ENCODE measurements at places on chromosomes 12 and 14. TPM values are rescaled to one million over a fixed set of nuclear protein-coding genes. Genes with fewer than 3 reads are reported as not detected.

Gene FAIM2
- not detected for polyA plus RNA-seq

Gene RGS6
- not detected for polyA plus RNA-seq

Gene SLC4A8
- 0.34 TPM for polyA plus RNA-seq

Gene GPR132
- polyA plus RNA-seq = 40.2 TPM

Gene USP44
- polyA plus RNA-seq = 15.1 TPM

Gene NPFF
- polyA plus RNA-seq = not detected

Gene PRIMA1
- not detected for polyA plus RNA-seq

Gene REP15
- not detected for polyA plus RNA-seq

Gene PMCH
- not detected for polyA plus RNA-seq

DNA sequence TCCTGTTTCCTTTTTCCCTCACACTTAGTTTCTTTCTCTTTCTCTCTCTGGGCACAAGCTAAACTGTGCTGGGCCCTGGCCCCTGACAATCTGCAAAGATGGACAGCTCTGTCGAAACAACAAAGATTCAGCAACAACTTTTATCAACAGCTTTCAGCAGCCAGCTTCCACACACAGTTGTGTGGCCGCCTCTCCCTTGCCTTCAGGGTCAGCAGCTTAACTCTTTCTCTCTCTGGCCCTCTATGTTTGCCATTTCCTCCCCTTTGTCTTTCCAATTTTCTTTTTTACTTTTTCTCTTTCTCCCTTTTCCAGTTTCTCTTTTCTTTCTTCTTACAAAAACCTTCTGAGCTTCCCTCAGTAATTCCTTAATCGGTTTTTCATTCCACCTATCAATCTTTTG is 43.3 kb downstream of the IQSEC3 start:
- no peaks in the 10 kb centered on the region for H3K27me3 ChIP-seq
- H3K36me3 ChIP-seq = no peaks in the 10 kb centered on the region
- H3K27ac ChIP-seq = no peak overlapping the region
- peaks cover 4% of the 10 kb centered on the region for H3K4me1 ChIP-seq

DNA sequence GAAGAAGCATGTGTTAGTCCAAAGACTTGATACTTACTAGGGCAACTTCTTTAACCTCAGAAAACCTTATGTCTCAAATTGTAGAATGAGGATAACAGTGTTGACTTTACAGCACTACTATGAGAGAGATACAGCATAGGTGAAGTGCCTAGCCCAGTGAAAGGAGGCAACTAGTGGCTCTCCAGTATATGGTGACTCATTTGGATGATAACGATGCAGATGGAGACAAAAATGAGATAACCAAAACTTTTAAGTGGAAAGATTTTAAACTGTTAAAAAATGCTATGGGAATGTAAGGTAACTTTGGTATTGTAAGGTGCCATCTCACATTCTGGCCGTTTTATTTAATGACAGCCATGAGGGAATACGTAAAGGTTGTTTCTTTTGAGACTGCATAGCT is 2.7 kb downstream of the PHC1 start:
- H3K4me3 ChIP-seq = no peak overlapping the region
- no peak overlapping the region for H3K27ac ChIP-seq
- H3K36me3 ChIP-seq = no peaks in the 10 kb centered on the region
- no peak for DNase-seq
- peaks cover 25% of the 10 kb centered on the region for H3K4me1 ChIP-seq

DNA sequence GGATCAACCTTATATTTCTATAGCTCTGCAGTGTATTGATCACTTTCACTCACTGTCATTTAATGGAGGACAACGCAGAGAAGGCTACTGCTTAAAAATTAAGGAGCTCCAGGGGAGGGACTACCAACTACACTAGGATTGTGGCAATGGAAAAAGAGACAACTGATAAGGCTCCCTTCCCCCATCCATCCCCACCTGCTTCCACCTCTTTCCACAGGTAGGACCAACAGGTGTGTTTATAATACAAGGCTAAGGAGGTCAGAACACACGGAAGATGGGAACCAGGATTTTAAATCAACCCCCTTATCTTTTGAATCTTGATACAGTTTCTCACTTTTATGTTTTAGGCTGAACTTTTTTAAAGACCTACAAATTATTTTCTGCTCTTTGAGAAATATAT is 90.8 kb downstream of the STAB2 start:
- no peaks in the 10 kb centered on the region for H3K36me3 ChIP-seq
- H3K4me1 ChIP-seq = no peaks in the 10 kb centered on the region
- H3K27me3 ChIP-seq = no peaks in the 10 kb centered on the region
- no peak for DNase-seq
- no peak overlapping the region for H3K27ac ChIP-seq

- no peak overlapping the region for H3K4me3 ChIP-seq
- no peaks in the 10 kb centered on the region for H3K27me3 ChIP-seq
- no peak for DNase-seq
Measured at GRCh38 chr12:106305376-106305775, 2.8 kb downstream of the TCP11L2 start.

DNA sequence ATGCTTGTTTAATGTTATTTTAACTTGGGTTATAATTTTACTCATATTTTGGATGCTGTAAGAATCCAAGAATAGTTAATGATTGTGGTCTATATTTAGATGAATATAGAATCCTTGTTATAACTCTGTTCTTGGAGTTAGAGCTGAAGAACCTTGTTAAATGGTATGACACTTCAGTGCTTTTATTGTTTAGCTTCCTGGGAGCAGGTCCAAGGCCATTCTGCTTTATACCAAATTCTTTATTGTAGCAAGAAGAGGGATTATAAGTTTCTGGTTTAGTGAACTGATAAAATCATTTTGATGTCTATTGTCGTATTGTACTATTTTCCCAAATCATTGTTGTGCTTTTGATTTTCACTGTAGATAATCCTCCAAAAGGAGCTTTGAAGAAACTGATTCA is 69.4 kb downstream of the MIA2 start:
- no peaks in the 10 kb centered on the region for H3K4me1 ChIP-seq
- H3K36me3 ChIP-seq = peaks cover 6% of the 10 kb centered on the region
- no peak overlapping the region for H3K4me3 ChIP-seq
- H3K27me3 ChIP-seq = no peaks in the 10 kb centered on the region
- no peak overlapping the region for H3K27ac ChIP-seq

- H3K36me3 ChIP-seq = no peaks in the 10 kb centered on the region
- H3K27me3 ChIP-seq = no peaks in the 10 kb centered on the region
- H3K4me1 ChIP-seq = no peaks in the 10 kb centered on the region
- no peak overlapping the region for H3K27ac ChIP-seq
Measured at GRCh38 chr14:69045857-69046475, 66.9 kb upstream of the ACTN1 start.

DNA sequence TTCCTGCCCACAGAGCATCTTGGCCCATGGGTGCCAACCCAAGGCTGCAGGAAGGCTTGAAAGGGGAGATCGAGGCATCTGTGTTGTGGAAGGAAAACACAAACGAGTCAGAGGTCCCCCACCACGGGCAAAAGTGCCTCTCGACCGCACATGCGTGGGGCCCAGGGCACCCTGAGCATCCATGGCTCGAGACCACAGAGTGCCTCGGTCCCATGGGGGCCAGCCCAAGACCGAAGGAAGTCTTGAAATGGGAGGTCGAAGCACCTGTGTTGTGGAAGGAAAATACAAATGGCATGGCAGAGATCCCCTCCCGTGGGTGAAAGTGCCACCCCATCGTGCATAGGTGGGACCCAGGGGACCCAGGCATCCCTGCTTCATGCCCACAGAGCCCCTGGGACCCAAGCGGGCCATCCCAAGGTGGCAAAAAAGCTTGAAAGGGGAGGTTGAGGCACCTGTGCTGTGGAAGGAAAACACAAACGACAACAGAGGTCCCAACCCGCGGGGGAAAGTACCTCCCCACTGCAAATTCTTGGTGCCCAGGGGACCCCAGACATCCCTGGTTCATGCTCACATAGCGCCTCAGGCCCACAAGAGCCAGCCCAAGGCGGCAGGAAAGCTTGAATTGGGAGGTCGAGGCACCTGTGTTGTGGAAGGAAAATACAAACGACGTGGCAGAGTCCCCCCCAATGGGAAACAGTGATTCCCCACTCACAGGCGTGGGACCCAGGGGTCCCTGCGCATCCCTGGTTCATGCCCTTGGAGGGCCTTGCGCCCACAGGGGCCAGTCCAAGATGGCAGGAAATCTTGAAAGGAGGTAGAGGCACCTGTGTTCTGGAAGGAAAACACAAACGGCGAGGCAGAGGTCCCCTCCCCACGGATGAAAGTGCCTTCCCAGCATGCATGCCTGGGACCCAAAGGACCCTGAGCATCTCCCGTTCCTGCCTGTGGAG is 373.0 kb downstream of the ALG10 start:
- no peaks in the 10 kb centered on the region for H3K4me1 ChIP-seq
- peak; percentile 11 for DNase-seq
- no peaks in the 10 kb centered on the region for H3K36me3 ChIP-seq

- H3K27me3 ChIP-seq = no peaks in the 10 kb centered on the region
- H3K27ac ChIP-seq = no peak overlapping the region
- H3K4me1 ChIP-seq = no peaks in the 10 kb centered on the region
- no peak for DNase-seq
Measured at GRCh38 chr12:38056701-38057689, 259.6 kb upstream of the ALG10B start.

- no peaks in the 10 kb centered on the region for H3K4me1 ChIP-seq
- DNase-seq = no peak
- H3K36me3 ChIP-seq = no peaks in the 10 kb centered on the region
- no peak overlapping the region for H3K27ac ChIP-seq
- no peak overlapping the region for H3K4me3 ChIP-seq
- H3K27me3 ChIP-seq = no peaks in the 10 kb centered on the region
Measured at GRCh38 chr12:122646517-122647217, 56.5 kb downstream of the HCAR2 start.

DNA sequence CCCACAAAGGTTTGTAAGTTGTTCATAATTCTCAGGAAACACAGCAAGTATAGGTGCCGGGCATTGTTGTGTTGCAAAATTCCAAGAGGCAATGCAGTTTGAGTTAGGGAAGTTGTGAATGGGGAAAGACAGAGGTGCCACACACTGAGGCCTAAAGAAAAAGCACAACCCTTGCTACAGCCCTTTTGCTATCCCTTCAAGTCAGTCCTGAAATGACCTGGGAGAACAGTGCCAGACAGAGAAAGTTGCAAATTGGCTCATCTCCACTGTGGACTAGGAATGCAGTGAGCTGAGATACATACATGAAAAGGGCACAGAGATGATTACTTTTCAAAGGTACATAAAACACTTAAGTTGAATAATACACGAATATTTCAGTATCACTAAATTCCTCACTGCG is 213.3 kb upstream of the TMTC1 start:
- no peaks in the 10 kb centered on the region for H3K36me3 ChIP-seq
- no peak overlapping the region for H3K4me3 ChIP-seq
- no peaks in the 10 kb centered on the region for H3K4me1 ChIP-seq
- DNase-seq = no peak
- no peak overlapping the region for H3K27ac ChIP-seq

DNA sequence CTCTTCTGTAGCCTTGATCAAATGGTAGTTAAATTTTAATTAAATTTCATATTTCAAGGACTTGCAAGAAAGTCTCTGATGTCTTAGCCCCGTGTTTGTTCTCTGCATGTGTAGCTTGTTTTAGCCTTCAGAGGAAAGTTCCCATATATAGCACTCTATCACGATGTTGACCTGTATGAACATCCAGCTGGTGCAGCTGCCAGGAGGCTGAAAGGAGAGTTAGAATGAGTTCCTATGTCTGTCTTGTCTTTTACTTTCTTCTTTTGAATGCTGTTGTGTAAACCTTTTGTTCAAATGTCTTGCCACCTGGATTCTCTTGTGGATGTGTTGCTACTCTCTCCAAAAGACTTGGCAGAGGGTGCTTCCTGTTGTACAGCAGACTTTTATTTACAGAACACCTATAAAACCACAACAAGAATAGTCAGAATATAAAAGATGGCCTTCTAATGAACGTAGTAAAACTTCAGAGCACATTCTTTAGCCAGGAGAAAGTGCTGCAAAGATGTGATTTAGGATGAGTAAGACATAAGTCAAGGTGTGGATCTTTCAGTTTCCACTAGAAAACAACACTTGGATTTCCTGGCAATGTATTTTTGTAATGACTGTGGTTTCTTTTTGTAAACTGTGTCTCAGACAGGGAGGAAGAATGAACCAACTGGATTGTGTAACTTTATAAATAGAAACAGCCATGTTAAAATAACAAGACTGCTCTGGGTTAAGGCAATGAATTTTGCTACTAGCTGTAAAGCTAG is 17.2 kb downstream of the NAV3 start:
- DNase-seq = no peak
- H3K27me3 ChIP-seq = no peaks in the 10 kb centered on the region
- H3K27ac ChIP-seq = no peak overlapping the region
- no peak overlapping the region for H3K4me3 ChIP-seq
- no peaks in the 10 kb centered on the region for H3K36me3 ChIP-seq

- H3K36me3 ChIP-seq = peaks cover 5% of the 10 kb centered on the region
- H3K27ac ChIP-seq = peak overlapping the region; percentile 89
- peak overlapping the region; percentile 82 for H3K4me3 ChIP-seq
- H3K4me1 ChIP-seq = peaks cover 18% of the 10 kb centered on the region
Measured at GRCh38 chr12:59597385-59597781, 1.6 kb downstream of the SLC16A7 start.

DNA sequence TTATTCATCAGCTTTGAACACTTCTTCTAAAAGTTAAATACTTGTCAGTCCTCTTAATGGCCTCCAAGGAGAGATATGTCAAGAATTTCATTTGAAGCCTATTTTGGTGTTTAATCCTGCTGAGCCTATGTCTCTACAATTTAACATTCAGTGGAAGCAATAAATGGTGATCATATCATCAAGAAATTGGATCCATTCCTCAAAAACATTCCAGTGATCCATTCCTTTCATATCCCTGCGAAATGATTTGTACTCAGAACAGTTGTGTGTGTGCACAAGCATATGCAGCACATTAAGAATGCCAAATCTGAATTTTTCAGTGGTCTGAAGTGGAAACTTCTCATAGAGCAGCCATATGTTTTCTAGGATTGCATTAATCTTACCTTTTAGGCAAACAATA is 373.7 kb upstream of the SYT1 start:
- H3K27ac ChIP-seq = no peak overlapping the region
- H3K4me1 ChIP-seq = no peaks in the 10 kb centered on the region
- H3K4me3 ChIP-seq = no peak overlapping the region
- no peak for DNase-seq
- H3K27me3 ChIP-seq = no peaks in the 10 kb centered on the region
- no peaks in the 10 kb centered on the region for H3K36me3 ChIP-seq

DNA sequence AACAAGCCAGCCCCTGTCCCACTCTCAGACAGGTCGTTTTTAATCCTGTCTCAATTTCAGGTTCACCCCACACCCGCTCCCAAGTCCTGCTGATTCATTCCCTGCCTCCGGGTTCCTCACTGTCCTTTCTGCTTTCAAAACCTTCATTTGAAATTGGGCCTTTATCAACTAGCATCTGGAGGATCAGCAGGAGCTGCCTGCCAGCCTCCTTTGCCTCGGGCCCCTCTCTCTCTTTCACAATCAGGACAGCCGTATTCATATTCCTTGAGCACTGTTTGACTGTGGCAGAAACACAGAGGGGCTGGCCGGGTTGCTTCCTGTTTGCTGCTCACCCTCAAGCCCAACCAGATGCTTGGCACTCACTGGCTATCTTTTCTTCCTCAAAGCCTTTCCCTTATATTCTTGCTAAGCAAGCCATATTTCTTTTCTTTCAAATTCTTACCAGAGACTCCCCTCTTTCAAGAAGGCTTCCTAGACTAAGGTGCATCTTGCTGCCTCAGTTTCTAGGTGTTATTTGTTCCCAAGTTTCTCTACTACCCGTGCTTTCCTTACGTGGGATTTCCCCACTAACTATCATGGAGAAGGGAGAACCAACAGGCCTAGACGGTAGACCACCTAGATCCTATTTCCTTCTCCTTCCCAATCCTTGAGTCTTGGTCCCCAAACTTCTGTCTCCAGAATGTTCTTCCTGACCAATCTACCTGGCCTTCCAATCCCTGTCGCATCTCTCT is 3.0 kb downstream of the GALNT6 start:
- peaks cover 59% of the 10 kb centered on the region for H3K4me1 ChIP-seq
- H3K27me3 ChIP-seq = no peaks in the 10 kb centered on the region
- no peak overlapping the region for H3K4me3 ChIP-seq
- no peak for DNase-seq
